ENCODE measurements at places on chromosomes 16 and 17. TPM values are rescaled to one million over a fixed set of nuclear protein-coding genes. Genes with fewer than 3 reads are reported as not detected.

TSNAXIP1 gene
- polyA plus RNA-seq: 6.8 TPM

DNA sequence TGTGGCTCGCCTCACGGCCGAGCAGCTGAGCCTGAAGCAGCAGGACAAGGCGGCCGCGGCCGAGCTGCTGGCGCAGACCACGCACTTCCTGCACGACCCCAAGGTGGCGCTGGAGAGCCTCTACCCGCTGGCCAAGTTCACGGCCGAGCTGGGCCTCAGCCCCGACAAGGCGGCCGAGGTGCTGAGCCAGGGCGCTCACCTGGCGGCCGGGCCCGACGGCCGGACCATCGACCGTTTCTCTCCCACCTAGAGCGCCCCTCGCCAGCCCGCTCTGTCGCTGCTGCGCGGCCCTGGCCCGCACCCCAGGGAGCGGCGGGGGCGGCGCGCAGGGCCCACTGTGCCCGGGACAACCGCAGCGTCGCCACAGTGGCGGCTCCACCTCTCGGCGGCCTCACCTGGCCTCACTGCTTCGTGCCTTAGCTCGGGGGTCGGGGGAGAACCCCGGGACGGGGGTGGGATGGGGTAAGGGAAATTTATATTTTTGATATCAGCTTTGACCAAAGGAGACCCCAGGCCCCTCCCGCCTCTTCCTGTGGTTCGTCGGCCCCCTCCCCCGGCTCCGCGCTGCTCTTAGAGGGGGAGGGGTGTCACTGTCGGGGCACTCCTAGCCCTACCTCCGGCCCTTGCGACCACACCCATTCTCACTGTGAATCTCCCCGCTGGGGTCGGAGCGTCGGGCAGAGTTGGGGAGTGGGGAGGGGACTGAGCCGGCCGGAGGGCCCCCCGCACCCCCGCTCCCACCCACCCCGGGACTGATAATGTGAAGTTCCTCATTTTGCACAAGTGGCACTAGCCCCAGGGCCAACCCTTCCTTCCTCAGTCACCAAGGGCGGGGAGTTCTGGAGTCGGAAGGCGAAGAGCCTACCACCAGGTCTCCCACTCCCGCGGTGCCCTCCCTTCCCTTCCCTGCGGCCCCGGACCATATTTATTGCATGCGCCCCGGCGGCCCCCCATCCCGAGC is 4.0 kb downstream of the HIC1 start:
- no peaks in the 10 kb centered on the region for H3K27me3 ChIP-seq
- no peak overlapping the region for H3K27ac ChIP-seq
- no peak for DNase-seq
- H3K4me1 ChIP-seq: peaks cover 13% of the 10 kb centered on the region
- H3K4me3 ChIP-seq: no peak overlapping the region
- H3K36me3 ChIP-seq: no peaks in the 10 kb centered on the region

GRCh38 chr16:6493555-6493954 is 839.1 kb upstream of the RBFOX1 start:
- no peaks in the 10 kb centered on the region for H3K27me3 ChIP-seq
- no peak for DNase-seq
- no peaks in the 10 kb centered on the region for H3K36me3 ChIP-seq
- no peaks in the 10 kb centered on the region for H3K4me1 ChIP-seq
- no peak overlapping the region for H3K4me3 ChIP-seq

DNA sequence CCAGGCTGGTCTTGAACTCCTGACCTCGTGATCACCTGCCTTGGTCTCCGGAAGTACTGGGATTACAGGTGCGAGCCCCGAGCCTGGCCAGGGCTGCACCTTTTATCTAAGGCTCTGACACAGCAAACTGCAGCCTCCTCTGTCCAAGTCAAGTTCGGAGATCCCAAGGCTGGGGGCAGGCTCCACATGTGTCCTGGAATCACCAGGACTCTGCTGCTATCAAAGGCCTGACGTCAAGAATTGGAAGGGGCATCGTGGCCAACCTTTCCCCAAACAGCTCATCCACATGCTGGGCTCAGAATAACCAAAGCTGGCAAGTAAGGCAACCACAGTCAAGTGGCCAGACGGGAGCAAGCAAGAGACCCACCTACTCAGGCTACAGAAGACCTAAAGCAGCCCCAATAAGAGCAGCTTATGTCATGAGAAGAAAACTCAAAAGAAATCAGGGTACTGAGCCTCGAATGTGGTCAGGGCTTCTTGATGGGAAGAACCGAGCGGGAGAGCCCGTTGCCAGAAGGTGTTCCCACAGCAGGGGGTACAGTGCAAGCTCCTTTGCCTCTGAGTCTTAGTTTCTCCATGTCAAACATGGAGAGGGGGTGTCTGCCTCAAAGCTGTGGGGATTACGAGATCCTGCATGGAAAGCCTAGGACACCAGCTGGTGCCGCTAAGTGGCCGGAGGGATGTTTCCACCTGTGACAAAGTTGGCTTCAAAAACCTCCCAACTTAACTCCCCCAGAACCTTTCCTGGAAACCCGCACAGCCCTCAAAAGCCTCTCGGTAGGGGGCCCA is 7.9 kb downstream of the MYBBP1A start:
- no peak overlapping the region for H3K27ac ChIP-seq
- no peak for DNase-seq
- no peak overlapping the region for H3K4me3 ChIP-seq
- peaks cover 84% of the 10 kb centered on the region for H3K36me3 ChIP-seq
- H3K27me3 ChIP-seq: no peaks in the 10 kb centered on the region

DNAH3 gene
- not detected for polyA plus RNA-seq

DNA sequence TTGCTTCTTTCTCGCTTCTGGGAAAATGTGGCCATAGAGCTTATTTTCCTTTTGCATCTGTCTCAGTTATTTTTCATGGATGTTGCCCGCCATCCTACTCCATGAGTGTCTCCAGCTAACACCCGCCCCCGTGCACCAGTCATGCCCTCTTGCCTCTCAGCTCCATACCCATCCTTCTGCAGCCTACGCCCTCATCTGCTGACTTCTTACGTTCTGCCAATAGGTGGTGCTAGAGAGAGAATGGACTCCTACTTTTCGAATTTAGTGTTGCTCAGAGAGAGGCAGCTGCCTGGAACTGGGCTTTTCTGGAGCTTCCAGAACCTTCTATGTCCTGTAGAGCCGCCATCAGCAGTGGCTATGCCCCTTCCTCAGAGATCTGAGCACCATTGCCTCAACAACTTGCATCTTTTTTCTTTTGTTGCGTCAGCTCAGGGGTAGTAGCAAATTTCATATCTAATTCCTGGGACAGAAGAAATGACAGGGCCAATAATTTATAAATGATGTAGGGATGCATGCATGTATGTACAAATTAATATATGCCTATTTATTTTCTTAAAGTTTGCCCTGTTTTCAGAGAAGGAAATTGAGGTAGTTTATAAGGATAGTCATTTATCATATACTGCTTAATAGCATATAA is 119.7 kb upstream of the MYOCD start:
- H3K36me3 ChIP-seq: no peaks in the 10 kb centered on the region
- H3K4me1 ChIP-seq: no peaks in the 10 kb centered on the region
- H3K27ac ChIP-seq: no peak overlapping the region
- peak; percentile 45 for DNase-seq
- peaks cover 15% of the 10 kb centered on the region for H3K27me3 ChIP-seq

DNA sequence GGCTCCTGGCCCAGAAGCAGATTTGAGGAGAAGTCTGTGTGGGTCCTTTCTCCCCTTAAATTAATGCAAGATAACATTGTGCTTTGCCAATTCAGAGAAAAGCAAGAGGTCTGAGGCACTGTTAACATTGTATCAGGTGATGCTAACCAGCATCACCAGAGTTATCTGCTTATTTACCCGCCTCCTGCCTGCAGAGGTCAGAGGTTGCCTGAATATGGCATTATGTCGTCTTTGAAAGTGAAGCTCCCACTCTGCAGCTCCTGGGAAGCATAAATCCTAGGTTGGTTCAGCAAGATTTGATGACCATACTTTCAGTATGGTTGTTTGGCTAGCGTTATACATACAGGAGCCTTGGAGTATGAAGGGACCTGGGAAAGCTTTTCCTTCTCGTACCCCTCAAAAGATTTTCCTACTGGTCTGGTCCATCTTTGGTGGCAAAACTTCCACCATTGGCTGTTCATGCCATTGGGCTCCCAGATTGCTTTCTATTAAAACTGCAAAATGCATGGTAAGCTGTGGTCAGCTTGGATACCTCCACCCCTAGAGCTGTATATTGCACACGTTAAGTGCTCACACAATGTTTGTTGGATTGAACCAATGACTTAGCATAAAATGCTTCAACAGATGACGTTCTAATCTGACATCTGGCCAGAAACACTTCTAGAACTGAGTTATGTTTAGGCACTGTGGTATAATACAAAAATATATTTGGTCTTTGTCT is 24.1 kb downstream of the CHD9 start:
- peak overlapping the region; percentile 96 for H3K27ac ChIP-seq
- no peaks in the 10 kb centered on the region for H3K36me3 ChIP-seq
- no peak overlapping the region for H3K4me3 ChIP-seq
- H3K27me3 ChIP-seq: no peaks in the 10 kb centered on the region
- no peak for DNase-seq
- H3K4me1 ChIP-seq: peaks cover 43% of the 10 kb centered on the region

Data from SK-N-SH (cell line).